ENCODE measurements at places on chromosomes 11 and 22.
A peak's percentile ranks its signal among the peaks of the same experiment; 100 is the strongest.

- no peak for DNase-seq
Observed at GRCh38 chr22:32218470-32218869, 13.6 kb upstream of the RFPL2 start.

GRCh38 chr11:132220474-132220873 is 850.1 kb downstream of the NTM start:
- DNase-seq = no peak

DNA sequence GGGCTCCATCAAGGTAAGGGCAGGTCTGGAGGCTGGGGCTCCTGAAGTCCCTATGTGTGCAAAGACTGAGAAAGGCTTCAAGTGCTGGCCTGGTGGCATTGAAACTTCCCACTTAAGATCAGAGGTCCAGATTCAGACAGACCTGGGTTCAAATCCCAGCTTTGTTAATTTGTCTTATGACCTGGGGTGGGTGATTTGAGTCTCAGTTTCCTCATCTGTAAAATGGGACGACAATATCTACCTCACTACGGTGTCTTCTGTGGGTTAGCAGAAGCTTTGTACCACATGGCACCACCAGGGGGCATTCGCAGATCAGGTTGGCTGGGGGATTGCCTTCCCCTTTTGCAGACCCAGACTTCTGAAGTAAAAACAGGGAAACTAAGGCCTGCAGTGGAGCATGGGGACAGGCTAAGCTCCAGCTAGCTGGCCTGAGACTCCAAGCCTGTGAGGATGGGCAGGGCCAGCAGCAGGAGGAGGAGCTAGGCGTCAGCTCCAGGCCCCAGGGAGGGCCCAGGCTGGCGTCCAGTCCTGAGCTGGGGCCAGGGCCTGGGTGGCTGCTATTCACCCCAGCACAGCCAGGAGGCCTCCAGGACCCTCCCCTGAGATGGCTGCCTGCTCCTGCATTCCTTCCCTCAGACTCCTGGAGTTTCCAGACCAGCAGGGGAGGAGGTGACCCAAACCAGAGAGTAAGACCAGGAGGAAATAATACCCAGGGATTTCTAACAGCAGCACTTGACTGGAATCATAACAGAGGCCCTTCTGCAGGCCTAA is 1.5 kb downstream of the CASTOR1 start:
- DNase-seq = peak; percentile 84

DNA sequence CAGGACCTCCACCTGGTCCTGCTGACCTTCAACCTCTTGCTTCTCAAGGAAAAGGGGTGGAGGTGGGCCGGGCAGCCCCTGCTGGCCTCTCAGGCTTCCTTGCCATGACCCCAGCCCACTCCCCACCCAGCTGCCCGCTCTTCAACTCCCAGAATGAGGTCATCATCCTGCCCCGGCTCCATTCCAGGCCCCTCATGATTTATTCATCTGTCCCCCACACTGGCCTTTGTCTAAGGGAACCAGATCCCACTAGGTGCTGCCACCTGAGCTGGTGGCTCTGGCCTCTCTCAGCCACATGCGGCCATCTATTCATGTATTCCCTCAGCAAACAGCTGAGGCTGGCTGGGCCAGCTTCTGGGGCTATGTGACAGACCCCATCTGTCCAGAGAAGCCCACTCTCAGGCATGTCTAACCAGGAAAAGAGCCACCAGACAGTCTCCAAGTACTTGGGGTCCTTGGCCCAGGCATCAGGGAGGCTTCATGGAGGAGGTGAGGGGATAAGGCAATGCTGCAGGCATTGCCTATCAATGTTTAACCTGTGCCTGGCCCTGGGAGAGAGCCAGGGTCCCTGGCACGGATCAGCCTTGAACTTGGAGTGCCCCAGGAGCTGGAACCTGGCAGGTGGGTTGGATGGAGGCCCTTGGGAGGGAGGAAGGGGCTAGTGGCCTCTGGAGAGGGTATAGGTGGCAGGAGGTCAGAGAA is 2.2 kb upstream of the CABP2 start:
- no peak for DNase-seq

DNA sequence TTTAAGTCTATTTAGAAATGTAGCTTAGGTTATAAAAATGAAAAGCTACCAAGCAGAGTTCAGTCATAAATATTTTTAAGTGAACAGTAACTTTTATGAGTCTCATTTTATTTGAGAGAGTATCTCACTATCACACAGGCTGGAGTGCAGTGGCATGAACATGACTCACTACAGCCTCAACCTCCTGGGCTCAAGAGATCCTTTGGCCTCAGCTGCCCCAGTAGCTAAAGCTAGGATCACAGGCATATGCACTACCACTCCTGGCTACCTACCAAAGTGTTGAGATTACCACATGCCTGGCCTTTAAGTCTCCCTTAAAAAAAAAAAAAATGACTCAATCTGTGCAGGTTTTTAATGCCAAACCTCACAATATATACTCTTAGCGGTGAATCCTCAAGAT is 34.7 kb upstream of the CLNS1A start:
- no peak for DNase-seq

- no peak for DNase-seq
Observed at GRCh38 chr22:49301398-49302149, 526.1 kb downstream of the BRD1 start.

DNA sequence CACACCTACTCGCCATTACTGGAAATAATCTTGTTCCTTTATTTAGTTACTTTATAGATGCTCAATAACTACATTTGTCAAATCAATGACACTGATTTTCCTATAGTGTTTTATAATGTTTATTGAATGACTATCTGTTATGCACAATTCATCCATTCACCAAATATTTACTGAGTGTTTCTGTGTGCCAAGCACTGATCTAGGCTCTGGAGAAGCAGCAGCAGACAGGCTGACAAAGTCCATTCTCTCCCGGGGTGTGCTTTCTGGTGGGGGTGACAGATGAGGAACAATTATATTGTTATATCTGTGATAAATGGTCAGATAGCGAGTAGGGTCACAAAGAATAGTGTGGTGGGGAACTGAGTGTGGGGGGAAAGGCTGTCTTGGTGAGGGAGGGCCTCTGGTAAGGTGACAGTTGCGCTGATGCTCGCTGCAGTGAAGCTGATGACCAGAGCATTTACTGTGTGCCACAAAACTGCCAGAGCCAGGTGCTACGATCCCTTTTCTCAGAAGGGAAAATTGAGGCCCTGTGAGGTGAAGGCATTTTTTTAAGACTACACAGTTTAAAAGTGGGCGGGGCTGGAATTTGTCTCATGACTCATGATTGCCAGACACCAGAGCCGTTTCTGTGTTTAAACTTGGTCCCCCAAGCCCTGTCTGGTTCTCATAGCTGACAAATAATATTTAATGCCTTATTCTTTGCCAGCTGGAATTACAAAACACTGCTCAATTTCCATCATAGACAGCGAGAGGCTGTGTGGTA is 10.2 kb downstream of the PACS1 start:
- peak; percentile 67 for DNase-seq

DNA sequence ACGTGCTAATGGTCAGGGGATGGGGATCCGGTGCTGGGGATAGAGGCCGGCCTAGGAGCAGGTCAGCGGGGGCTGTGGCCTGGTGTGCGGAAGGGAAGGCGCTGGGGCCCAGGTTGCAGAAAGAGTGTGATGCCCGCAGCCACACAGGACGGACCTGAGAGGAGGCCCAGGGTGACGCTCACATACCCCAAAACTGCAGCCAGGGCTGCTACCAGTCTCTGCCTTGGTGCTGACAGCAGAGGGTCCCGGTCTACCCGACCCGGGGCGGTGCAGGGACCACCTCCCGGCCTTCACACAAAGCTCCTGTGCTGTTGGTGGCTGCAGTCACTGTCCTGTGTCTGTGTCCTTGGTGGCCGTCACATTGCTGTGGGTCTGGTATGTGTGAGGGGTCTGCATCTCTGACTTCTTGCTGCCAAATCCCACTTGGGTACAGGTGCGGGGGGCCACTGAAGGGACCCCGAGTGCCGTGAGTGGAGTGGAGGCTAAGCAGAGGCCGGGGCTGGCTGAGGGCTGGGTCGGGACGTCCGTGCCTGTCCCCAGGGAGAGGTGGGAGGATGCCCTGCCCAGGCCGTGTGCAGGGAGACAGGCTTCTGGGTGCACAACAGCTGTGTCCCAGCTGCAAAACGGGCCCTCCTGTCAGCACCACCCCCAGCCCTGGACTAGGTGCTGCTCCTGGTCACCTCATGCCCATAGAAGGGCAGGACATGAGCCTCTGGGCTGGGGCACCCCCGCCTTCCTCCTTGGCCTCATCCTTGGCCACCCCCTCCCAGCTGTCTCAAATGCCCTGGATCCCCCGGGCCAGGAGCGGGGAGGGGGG is 1.5 kb downstream of the LSP1 start:
- no peak for DNase-seq

- no peak for DNase-seq
Observed at GRCh38 chr11:19546325-19546724, 166.3 kb upstream of the NAV2 start.

GRCh38 chr11:69907611-69908010 is 88.4 kb upstream of the FGF3 start:
- DNase-seq = no peak

GRCh38 chr11:8333376-8333775 is 69.7 kb upstream of the LMO1 start:
- DNase-seq = no peak

GRCh38 chr11:444396-445144 is 2.8 kb upstream of the ANO9 start:
- DNase-seq = no peak

GRCh38 chr11:19187114-19187832 is 14.5 kb downstream of the CSRP3 start:
- no peak for DNase-seq

- no peak for DNase-seq
Observed at GRCh38 chr11:26947904-26948639, 45.8 kb upstream of the FIBIN start.

DNA sequence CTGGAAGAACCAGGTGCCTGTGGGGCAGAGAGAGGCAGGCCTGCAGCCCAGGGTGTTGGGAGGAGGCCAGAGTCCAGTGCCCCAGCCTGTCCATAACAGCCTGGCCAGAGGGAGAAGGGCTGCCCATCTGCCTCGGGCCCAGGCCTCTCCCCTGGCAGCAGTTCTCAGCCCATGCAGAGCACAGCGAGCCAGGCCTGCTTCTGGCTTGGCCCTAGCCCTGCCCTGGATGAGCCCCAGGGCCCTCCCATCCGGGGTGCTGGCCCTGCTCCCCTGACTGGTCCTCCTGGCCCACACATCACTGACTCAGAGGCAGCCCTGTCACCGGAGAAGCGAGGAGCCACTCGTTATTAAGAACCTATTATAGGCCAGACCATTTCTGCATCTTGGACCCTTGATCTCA is 19.7 kb upstream of the MYRF start:
- DNase-seq = no peak

DNA sequence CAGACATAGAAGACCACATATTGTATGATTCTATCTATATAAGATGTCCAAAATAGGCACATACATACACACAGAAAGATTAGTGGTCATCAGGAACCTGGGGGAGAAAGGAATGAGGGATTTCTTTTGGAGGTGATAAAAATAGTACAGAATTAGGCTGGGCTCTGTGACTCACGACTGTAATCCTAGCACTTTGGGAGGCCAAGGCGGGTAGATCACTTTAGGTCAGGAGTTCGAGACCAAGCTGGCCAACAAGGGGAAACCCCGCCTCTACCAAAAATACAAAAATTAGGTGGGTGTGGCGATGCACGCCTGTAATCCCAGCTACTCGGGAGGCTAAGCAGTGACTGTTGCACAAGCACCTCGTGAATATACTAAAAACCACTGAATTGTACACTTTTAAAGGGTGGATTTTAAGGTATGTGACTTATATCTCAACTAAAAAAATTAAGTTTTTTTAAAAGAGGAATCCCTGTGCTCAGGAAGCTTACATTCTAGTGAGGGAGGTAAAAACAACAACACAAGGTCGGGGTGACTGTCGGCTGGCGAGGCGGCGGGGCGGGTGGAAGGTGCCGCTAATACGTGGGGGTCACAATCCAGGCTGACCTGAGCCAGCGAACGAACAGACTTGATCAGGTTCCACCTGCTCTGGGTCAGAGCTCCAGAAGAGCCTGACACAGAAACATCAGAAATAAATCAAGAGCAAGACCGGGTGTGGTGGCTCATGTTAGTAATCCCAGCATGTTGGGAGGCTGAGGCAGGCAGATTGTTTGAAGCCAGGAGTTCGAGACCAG is 25.3 kb upstream of the TESMIN start:
- DNase-seq = no peak
